ENCODE measurements at places on chromosomes 2 and 18. TPM values are rescaled to one million over a fixed set of nuclear protein-coding genes. Genes with fewer than 3 reads are reported as not detected.

PTPRN gene
- total RNA-seq = 1.2 TPM

HOXD3 gene
- total RNA-seq = 0.11 TPM

DLX1 gene
- 2.7 TPM for total RNA-seq

MPP4 gene
- total RNA-seq = 0.24 TPM

RAB12 gene
- 24.0 TPM for total RNA-seq

LAMA3 gene
- 64.3 TPM for total RNA-seq

DLGAP1 gene
- total RNA-seq = 0.01 TPM

FOXD4L1 gene
- 0.35 TPM for total RNA-seq

DNAH7 gene
- total RNA-seq = 1.2 TPM

MDH1B gene
- total RNA-seq = 1.2 TPM

FAP gene
- 0.11 TPM for total RNA-seq

Measured in A549 treated with AZD2906 at 1 μM for 4 hours (cell line).